ENCODE measurements at places on chromosomes 4 and X. TPM values are rescaled to one million over a fixed set of nuclear protein-coding genes. Genes with fewer than 3 reads are reported as not detected.

The FRYL gene
- total RNA-seq = 96.3 TPM

The CACNA1F gene
- total RNA-seq = 0.10 TPM

The SYNPO2 gene
- total RNA-seq = 26.7 TPM

The FLNA gene
- 397 TPM for total RNA-seq

The FRG1 gene
- 25.6 TPM for total RNA-seq

The NLGN3 gene
- total RNA-seq = 1.4 TPM

Data from skin of body (tissue), 3 donors.